ENCODE measurements at places on chromosomes 6 and 20.

GRCh38 chr6:111746983-111747382, 126.3 kb downstream of the FYN start:
- DNase-seq: no peak

DNA sequence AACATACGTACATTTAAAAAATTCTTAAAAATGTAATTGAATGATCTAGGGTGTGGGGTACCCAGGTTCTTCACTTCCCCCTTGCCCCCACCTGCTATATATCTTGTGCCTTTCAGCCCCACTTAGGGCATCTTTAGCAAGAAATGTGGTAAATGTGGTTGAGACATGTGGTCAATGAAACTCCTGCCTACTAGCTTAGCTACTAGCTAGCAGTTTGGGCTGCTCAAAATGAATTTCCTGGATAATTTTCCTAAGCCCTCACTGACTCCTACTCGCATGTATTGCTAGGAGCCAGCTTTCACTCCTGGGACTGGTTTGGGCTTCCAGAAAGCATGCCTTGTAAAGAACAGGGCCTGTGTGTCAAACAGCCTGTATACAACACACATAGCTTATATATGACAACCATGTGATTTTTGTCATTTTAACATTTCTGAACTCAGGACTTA, 257.3 kb downstream of the ATXN1 start:
- DNase-seq: no peak

GRCh38 chr6:5730585-5731263, 276.0 kb downstream of the NRN1 start:
- DNase-seq: no peak

DNA sequence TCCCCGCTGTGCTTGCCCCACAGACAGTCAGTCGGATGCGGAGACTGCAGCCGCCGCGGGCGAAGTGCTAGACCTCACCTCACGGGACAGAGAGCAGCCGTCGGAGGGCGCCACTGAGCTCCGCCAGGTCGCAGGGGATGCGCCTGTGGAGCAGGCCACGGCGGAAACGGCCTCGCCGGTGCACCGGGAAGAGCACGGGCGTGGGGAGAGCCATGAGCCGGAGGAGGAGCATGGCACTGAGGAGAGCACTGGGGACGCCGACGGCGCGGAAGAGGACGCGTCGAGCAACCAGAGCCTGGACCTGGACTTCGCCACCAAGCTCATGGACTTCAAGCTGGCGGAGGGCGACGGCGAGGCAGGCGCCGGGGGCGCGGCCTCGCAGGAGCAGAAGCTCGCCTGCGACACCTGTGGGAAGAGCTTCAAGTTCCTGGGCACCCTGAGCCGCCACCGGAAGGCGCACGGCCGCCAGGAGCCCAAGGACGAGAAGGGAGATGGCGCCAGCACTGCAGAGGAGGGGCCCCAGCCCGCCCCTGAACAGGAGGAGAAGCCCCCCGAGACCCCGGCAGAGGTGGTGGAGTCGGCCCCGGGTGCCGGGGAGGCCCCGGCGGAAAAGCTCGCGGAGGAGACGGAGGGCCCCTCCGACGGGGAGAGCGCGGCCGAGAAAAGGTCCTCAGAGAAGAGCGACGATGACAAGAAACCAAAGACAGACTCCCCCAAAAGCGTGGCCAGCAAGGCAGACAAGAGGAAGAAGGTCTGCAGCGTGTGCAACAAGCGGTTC, 66.4 kb downstream of the SSR1 start:
- no peak for DNase-seq

DNA sequence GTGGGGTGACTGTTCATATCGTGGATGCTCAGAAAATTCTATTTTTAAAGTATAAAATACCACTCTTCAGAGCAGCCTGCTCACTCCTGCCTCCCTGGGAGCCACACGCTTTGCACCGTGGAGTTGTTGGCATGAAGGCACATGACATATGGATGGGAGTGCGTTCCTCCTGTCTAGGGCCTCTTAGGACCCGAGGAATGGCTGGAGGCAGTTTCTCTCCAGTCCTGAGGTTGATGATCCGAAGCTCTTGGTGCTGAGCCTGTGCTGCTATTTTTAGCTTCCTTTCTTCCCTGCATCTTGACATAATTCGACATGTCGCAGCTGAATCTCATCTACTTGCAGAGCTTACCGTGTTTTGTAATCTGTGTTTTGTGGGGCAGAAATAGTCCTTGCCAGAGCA, 73.9 kb downstream of the PHACTR3 start:
- no peak for DNase-seq

GRCh38 chr6:55868771-55869479, 6.5 kb downstream of the BMP5 start:
- peak; percentile 97 for DNase-seq

DNA sequence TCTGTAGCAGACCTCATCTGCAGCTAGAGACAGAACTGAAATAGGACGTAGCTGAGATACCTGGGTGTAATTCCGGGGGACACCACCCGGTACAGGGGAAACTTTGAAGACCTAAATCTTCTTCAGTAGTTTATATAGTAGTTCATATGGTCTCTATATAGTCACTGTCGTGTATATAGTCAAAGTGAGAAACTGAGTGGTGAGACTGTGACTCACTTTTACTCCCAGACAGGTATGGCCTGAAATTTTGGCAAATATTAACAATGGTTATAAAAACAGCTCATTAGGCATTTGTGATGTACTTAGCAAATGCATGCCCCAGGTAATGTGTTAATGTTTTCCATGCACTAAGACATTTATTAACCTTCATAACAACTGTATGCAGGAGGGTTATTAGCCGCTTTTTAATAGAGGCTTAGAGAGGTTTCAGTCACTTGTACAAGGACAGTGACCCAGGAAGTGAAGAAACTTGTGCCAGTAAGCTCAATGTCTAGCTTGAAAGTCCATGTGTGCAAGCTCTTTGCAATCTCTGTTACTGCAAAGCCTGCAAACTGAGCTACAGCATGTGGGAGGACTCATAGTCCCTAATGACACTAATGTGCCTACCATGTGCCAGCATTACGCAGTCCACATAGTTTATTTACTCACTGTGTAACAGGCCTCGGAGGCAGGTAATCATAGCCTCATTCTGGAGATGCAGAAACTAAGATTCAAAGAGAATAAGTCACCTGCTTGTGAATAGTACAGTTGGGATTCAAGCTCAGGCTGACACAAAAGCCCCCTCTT, 165.4 kb upstream of the CHD6 start:
- no peak for DNase-seq

- no peak for DNase-seq
Measured at GRCh38 chr6:113350461-113350860, 506.7 kb upstream of the MARCKS start.

GRCh38 chr20:21232546-21233280, 70.4 kb upstream of the XRN2 start:
- no peak for DNase-seq

DNA sequence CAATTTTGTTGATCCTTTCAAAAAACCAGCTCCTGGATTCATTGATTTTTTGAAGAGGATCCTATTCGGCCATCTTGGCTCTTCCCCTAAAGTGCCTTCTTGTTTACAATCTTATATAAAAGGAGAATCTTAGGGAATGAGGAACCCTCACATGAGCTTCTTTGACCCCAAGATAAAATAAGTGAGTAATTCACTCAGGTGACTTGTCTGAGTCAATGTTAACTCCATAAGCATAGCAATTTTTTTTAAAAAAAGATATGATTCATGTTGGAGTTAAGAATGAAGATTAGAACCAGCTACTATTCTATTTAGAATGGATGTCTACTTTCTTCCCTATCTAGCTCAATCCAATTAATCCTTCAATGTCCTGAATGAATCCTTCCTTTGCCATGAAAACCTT, 21.0 kb downstream of the WASF1 start:
- no peak for DNase-seq

DNA sequence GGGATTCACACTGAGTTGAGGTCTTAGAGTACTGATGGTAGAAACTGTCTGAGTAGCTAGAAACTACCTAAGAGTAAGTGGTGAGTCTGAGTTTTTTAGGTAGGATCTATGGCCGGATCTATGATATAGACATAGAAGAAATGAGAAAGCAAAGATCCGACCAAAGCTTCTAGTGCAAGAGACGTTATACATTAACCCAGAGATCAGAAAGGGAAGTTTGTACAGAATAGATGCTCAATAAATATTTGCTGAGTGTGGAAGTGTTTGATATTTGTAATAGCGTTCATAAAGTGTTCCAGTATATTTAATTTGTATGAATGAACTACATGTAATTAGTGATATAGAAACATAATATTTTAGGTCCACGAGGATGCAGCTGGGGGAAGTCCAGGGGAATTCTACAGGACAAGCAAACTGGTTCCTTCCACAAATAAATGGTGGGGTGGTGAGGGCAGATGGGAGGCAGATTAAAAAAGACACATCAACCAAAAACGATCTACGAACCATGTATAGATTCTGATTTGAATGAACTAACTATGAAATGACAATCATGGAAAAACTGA, 31.9 kb upstream of the JARID2 start:
- DNase-seq: no peak

GRCh38 chr6:159880412-159880975, 10.3 kb upstream of the MAS1 start:
- DNase-seq: no peak

- DNase-seq: no peak
Measured at GRCh38 chr6:136483906-136484305, 66.3 kb downstream of the MAP7 start.

- peak; percentile 43 for DNase-seq
Measured at GRCh38 chr6:150490586-150490985, 109.1 kb upstream of the PLEKHG1 start.

DNA sequence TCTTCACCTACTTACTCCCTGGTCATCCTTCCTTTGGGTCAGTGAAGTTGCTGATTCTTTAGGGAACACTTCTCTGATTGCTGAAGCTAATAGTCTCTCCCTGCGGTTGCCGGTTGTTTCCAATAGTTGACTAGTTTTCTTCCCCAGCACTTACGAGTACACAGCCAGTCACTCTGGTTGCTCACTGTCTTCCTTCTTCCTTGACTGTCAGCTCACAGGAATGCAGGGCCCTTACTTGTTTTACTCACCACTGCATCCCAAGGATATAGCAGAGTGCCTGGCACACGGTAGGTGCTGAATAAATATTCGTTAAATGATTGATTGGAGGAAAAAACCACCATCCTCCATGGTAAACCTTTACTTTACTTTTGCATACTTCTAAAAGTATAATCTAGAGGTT, 345.0 kb downstream of the QKI start:
- DNase-seq: no peak

- no peak for DNase-seq
Measured at GRCh38 chr6:149441740-149442139, 41.7 kb downstream of the SUMO4 start.

- no peak for DNase-seq
Measured at GRCh38 chr6:130516604-130517003, 150.8 kb downstream of the TMEM200A start.

- no peak for DNase-seq
Measured at GRCh38 chr6:53532942-53533341, 12.0 kb downstream of the GCLC start.

- DNase-seq: no peak
Measured at GRCh38 chr6:88445188-88445965, 279.2 kb upstream of the CNR1 start.

DNA sequence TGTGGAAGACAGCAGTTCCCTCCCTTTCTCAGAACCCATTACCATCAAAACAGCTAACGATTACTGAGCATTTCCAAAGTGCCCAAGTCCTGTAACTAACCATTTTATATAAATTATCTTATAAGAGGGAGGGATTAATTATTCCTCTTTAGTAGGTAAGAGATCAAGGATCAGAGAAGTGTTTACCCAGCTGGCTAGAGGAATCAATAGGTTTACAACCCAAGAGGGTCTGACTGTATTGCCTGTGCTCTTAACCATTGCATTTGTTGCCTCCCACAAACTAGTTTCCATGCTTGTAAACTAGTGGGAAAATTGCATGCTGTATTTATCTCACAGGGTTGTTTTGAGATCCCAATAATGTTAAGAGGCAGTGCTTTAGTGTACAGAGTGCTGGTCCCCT, 3.7 kb upstream of the DBNDD2 start:
- no peak for DNase-seq

DNA sequence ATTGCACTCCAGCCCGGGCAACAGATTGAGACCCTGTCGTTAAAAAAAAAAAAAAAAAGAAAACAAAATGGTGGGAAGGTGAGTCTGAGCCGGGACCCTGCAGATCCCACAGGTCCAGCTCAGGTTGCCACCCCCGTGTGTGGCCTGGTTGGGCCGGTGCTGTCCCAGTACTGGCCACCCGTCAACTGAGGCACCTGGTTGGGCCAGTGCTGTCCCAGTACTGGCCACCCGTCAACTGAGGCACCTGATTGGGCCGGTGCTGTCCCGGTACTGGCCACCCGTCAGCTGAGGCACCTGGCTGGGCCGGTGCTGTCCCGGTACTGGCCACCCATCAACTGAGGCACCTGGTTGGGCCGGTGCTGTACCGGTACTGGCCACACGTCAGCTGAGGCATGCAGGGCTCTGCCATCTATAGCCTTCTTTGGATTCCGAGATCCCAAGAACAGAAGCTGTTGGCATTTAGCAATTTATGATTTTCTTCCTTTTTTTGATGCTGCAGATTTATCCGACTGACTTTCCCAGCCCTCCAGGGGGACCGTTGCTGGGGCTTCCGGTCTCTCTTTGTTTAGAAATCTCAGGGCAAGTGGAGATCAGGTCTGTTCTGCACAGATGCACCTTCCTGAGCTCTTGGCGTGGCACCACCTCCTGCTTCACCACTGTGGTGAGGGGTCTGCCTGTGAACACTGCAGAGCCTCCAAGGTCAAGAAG, 113.8 kb downstream of the SYCP2 start:
- DNase-seq: no peak

DNA sequence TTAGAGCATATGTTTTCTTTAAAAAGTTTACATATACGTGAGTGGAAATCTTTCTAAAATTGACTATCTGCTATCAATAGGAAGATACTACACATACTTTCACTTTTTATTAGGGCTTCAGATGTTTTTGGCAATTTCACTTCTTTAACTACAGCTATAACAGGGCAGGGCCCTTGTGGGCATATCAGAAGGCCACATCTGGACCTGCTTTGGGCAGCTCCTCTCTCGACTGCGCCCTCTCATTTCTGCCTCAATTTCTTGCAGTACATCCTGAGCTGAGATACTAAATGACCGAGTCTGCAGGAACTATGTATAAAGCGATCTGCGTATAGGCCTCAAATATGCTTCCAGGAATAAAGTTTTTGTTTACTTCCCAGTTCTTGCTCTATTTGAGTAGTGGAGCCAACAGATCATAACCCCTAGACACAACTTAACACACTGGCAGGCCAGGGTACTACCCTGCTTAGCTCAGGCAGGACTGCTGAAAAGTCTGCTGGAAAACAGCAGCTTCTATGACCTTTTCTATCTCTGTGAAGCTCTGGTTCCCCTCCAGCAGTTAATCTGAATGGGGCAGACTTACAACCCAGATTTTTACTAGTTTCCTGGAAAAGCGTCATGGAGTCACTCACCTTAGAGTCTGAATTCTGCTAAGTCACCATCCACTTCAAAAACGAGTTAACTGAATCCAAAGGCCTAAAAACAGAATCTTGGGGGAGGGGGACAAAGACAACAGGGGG, 12.7 kb downstream of the GCLC start:
- DNase-seq: no peak

- no peak for DNase-seq
Measured at GRCh38 chr6:169998457-169998856, 247.0 kb downstream of the ERMARD start.

All from SW480 (cell line).